Mucosa of descending colon (tissue), 3 donors: ENCODE measurements at places on chromosomes 1 and 21. TPM values are rescaled to one million over a fixed set of nuclear protein-coding genes. Genes with fewer than 3 reads are reported as not detected.

DNA sequence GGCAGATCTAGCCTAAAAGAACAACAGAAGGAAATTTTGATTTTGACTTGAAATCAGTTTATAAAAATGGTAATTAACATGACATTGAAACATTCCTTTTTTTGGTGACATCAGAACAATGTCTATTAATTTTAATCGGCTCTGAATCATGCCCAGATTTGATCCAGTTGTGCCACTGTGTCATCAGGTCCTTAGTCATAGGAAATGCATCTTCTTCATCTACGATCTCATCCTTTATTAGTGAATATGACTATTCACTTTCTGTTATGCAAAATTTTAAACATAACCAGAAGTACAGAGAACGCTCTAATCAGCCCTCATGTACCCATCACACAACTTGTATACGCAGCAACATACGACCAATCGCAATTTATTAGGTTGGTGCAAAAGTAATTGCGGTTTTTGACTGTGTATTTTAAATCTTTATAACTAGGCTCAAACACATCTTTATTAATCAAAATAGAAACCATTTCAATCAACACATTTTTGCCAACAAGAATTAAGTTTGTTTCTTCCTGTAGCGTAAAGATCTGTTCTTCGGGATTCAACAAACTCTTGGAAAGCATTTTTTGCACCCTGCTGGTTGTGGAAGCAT is 40.3 kb upstream of the TLR5 start:
- DNase-seq = no peak

Gene CLEC20A
- total RNA-seq = not detected

GRCh38 chr1:147105909-147106308 is 66.4 kb downstream of the PRKAB2 start:
- no peak for DNase-seq

GRCh38 chr1:211951856-211952255 is 83.5 kb downstream of the INTS7 start:
- DNase-seq = no peak

GRCh38 chr1:54944610-54945392 is 35.6 kb upstream of the TMEM61 start:
- DNase-seq = peak; percentile 72

- DNase-seq = no peak
These were observed 22.3 kb upstream of the ABCA4 start for GRCh38 chr1:94143173-94143808.

DNA sequence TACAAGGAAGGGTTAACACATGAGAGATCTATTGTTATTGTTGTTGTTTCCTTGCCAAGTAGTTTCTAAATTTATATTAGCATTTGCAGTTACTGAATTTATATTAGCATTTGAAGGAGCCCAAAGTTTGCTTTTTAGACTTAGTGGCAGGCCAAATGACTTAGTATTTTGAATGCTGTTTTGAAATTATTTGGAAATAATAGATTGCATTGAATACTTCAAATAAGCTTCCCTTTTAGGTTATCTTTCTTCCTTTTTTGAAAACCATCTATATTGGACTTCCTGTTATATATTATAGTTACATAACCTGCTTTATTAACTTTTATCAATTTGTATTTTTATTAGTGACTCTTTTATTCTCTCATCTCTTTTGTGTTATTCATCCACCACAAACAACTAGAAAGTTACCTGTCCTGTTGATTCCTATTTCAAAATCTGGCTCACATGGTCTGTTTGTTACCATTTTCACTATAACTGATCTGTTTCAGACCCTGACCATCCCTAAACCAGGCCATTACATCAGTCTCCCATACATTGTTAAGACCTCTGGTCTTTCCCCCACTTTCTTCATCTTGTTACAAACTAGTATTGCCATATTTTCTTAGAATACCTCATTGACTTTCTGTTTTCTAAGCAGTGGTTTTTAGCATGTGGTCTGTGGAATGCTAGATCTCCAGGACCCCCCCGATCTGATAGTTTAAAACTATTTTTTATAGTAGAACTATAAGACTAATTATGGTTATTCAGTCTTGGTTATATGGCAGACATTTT is 185.2 kb downstream of the RASAL2 start:
- DNase-seq = no peak

GRCh38 chr1:242477944-242478343 is 46.6 kb downstream of the PLD5 start:
- DNase-seq = no peak

Gene RAP1GAP
- 59.6 TPM for total RNA-seq

Gene TINAGL1
- total RNA-seq = 148 TPM

GRCh38 chr1:204410688-204411450 is 748 bp downstream of the PPP1R15B start:
- peak; percentile 57 for DNase-seq
